ENCODE measurements at places on chromosomes 16 and 17. TPM values are rescaled to one million over a fixed set of nuclear protein-coding genes. Genes with fewer than 3 reads are reported as not detected.
A peak's percentile ranks its signal among the peaks of the same experiment; 100 is the strongest.

The KCNG4 gene
- total RNA-seq: not detected

The METRN gene
- 161 TPM for total RNA-seq

The DNAAF8 gene
- 1.8 TPM for total RNA-seq

The ARHGDIG gene
- total RNA-seq: 0.62 TPM

The BAIAP3 gene
- total RNA-seq: 1.2 TPM

The BRD7 gene
- total RNA-seq: 61.3 TPM

The GABARAP gene
- total RNA-seq: 277 TPM

The C16orf96 gene
- not detected for total RNA-seq

The E2F4 gene
- total RNA-seq: 84.9 TPM

The CCL8 gene
- total RNA-seq: not detected

DNA sequence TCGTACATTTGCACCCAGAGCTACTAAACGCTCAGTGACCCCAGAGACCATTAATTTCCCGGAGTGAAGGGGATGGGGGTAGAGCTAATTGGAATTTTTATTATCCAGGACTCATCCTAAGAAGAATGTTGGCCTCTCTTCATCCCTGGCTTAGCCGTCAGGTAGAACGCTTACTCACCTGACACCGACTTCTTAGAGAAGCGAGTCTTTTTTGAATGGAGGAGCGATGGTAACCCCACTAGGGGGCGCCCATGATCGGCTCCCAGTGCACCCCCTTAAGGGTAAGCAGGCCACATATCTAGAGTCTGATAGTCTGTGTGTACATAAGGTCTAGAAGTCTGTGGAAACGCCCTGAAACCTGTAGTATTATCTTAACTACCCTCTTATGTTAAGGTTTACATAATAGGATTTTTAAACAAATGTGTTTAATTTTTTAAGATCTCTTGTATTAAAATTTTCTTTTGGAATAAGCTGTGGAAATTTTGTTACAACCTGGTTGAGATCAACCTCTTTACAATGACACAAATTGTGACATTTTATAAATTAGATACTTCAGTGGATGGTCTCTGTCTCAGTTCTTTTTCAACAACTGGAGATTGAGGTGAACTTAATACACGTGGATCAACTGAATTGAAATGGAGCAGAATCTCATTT, 229.8 kb downstream of the CPPED1 start:
- DNase-seq: peak; percentile 28

- no peak for DNase-seq
These were observed 13.3 kb downstream of the NDUFAF8 start for GRCh38 chr17:81252326-81252986.

DNA sequence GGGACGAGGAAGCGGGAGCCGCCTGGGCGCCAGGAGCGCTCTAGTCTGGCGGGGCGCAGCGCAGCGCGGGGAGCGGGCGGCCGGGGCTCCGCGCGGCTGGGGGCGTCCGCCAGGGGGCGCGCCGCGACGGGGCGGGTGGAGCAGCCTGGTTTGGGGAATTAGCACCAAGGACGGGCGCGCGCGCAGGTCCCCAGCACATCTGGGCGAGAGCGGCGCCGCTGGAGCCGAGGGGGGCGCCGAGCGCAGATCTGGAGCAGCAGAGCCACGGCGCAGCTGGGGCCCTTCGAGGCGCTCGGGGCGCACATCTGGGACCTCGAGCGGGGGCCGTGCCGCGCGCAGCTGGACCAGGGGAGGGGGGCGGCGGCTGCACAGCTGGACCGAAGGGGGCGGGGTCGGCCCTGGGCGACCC, at the start of gene NXPH3:
Gene NXPH3, plus strand, starts transcription at position 193 of the 409 bp plus-strand sequence. CDS start 349 bp downstream, outside the sequence.
- DNase-seq: no peak

- no peak for DNase-seq
These were observed 124.9 kb downstream of the METRNL start for GRCh38 chr17:83204230-83204725.

GRCh38 chr17:8865385-8865784, 2.1 kb downstream of the PIK3R6 start:
- DNase-seq: no peak

- peak; percentile 87 for DNase-seq
These were observed 11.0 kb upstream of the DPEP1 start for GRCh38 chr16:89602273-89602951.

DNA sequence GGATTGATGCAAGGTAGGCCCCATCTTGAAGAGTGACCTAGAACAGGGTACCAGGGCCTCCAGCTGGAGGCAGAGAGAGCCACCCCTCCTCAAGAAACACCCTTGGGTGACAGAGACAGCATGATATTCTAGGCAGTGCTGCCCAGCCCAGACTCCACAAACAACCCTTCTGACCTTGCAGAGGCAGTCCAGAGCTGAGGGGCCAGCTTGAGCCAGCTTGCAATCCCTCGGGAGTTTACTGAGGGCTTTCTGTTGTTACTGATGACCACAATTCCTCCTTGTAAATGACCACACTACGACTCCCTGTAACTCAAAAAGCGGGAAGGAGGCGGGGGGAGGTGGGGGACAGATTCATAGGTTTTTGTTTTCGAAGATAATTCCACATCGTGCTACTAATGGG, 18.6 kb upstream of the MNT start:
- DNase-seq: no peak

GRCh38 chr16:55552621-55553020, 13.9 kb upstream of the CAPNS2 start:
- DNase-seq: peak; percentile 47

- peak; percentile 44 for DNase-seq
These were observed 58.3 kb downstream of the B9D1 start for GRCh38 chr17:19304209-19304608.

GRCh38 chr16:13120557-13120956, 219.2 kb downstream of the SHISA9 start:
- no peak for DNase-seq

DNA sequence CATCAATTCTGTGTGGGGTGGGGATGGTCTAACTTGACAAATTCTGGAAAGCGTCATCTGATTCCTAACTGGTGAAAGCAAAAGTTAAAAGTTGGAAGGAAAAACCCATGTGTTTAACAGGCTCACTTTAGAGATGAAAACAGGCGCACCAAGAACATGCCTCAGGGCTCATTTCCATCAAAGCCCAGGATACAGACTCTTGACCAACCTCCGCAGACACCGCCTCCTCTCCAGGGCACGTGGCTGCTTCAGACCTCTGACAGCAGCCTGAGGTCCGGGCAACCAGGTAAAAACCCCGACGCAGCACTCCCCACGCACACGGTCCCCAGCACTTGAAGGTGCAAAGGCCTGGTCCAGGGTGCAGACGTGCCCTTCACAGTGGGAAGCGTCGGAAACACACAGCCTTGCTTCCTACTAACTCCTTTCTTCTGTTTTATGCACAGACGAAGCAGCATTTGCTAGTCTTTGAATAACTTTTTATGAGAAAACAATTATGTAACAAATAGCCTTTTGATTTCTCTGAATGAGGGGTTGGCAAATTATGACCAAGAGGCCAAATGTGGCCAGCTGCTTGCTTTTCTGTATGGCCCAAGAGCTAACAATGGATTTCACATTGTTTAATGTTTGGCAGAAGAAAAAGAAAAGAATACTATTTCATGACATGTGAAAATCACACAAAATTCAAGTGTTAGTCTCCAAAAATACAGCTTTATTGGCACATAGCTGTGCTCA, 44.2 kb upstream of the TRAP1 start:
- DNase-seq: no peak

DNA sequence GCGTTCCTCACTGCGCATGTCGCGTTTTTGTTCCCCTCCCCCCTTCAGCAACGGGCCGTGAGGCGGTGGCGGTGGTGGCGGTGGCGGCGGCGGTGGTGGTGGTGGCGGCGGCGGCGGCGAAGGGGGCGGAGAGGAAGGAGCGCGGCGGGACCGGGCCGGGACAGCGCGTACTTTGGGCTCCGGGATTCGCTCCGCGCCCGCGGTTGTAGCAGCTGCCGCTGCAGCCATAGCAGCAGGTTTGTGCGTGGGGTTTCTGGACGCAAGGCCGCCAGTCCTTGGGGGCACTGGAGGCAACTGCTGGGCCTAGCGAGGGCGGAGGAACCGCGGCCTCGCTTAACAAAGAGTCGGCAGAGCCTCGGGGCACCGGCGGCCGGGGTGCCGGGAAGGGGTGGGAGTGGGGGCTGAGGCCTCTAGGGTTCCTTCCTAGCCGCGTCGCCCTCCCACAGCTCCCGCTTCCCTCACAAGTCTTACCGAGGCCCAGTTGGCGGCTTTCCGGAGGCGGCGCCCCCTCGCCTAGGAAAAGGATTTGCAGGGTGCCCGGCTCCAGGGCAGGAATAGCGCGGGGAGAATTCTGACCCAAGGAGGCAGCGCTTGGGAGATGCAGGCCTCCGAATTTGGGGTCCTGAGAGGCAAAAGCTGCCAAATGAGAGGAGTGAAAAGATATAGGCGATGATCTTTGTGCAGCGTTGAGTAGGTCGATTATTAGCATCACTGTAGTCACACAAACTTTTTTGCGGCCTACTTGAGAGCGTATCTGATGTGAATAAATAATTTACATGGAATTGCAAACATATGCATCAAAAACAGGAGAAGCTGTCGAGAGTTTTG, at the start of gene DDX42:
Gene DDX42, plus strand, starts transcription at position 30 of the 828 bp plus-strand sequence. CDS start 12,880 bp downstream, outside the sequence.
- no peak for DNase-seq

GRCh38 chr17:39675390-39676082, 7.3 kb downstream of the PNMT start:
- no peak for DNase-seq

- no peak for DNase-seq
These were observed 115.5 kb upstream of the NLRP1 start for GRCh38 chr17:5699814-5700213.

DNA sequence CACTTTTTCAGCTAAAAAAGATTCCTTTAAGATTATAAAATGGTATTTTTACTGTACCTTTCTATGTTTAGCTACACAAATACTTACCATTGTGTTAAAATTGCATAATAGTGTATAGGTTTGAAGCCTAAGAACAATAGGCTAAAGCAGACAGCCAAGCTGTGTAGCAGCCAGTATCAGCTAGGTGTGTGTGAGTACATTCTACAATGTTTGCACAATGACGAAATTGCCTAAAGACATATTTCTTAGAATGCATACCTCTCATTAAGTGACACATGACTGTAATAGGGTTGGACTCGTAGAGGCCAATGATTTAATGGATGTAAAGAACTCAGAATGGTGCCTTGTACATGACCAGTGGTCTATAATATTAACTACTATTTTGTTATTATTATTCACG, 1.9 kb upstream of the MT1B start:
- DNase-seq: no peak

DNA sequence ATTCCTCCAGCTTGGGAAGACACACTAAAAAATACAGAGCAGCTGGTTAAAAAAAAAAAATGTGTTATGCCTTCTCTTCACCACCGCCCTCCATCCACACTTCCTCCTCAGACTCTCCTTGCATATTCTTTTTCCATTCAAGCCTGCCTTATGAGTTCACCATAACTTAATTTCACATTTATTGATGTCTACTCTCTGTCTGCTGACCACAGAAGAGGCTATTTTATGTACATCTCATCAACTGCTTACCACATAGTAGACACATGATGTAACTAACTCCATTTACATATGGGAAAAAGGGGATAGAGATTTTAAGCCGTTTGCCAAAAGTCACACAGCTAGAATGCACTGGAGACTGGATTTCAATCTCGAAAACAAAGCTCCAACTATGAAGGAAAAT, 409.8 kb downstream of the CDH11 start:
- no peak for DNase-seq

- no peak for DNase-seq
These were observed 241.6 kb upstream of the SALL1 start for GRCh38 chr16:51392521-51393187.

GRCh38 chr16:3518292-3518985, 17.6 kb downstream of the CLUAP1 start:
- no peak for DNase-seq

DNA sequence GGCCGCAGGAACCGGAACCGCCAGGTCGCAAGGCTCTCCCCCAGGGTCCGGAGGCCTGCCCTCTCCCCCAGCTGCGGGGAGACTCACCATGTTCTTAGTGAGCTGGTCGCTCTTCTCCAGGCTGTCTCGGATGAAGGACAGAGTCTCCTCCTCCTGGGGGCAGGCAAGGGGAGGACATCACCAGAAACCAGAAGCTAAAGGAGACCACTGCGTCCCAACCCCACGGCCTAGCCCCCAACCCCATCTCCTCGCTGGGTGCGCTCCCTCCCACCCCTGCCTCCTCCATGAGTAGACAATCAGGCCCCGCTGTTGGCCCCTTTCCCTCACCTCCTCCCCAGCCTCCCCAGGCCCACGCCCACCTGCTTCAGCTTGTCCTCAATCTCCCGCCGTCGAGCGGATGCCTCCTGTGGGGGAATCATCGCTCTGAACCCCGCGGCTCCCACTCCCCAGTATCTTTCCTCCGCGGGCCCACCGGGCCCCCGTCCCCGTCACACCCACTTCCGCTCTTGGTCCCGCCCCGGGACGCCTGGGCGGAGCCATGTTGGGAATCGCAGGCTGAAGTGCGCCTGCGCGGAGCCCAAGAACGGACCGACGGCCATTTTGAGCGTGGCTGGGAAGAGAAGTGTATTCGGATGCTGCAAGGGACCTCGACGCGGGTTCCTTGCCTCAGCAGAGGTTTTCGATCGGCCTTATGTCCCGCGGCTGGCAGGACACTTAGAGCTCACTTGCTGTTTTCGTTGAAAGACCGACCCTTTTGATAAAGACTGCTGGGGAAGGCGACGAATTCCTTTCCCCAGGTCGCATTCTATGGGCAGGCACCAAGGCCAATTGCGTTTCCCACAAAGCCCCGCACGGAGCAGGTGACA, at the start of gene EXOC7:
Gene EXOC7, minus strand, starts transcription at position 514 of the 866 bp plus-strand sequence. Its CDS starts 95 bp downstream, at position 419.
- peak; percentile 53 for DNase-seq

GRCh38 chr16:3950343-3951193, 70.1 kb upstream of the CREBBP start:
- peak; percentile 26 for DNase-seq

DNA sequence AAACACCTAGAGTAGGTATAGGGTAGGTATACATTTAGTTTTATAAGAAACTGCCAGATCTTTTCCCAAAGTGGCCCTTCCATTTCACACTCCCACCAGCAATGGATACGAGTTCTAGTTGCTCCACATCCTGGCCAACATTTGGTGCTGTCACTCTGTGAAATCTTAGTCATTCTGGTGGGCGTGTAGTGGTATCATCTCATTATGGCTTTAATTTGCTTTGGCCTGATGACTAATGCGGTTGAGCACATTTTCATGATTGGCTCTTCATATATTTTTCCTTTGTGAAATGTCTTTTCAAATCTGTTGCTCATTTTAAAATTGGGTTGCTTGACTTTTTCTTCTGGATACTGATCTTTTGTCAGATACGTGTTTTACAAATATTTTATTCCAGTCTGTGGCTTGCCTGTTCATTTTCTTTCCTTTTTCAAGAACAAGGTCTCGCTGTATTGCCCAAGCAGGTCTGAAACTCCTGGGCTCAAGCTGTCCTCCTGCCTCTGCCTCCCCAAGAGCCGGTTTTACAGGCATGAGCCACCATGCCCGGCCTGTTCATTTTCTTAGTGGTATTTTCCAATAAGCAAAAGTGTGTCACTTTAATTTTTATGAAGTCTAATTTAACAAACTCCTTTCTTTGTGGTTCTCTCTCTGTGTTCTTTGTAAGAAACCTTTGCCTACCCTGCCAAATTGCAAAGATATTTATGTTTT, 192.4 kb downstream of the SEC14L1 start:
- no peak for DNase-seq

DNA sequence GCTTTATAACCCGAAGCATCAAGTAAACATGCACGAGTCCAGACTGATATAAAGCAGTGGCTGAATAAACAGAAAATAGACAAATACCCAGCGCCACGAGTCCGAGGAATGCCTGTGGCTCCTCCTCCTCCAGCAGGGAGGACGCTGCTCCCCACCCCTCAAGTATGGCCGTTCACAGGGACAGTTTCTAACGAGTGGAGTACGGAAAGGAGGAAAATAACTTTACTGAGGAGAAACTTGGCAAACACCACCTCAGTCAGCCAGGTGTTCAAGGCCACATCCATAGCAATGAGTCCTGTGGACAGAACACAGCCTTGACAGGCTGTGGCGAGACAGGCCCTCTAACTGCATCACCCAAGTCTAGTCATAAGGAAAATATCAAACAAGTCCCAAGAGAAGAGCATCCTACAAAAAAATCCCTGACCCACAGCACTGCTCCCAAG, 9.2 kb downstream of the ZDHHC7 start:
- no peak for DNase-seq

All from kidney epithelial cell (primary cell).